ENCODE measurements at places on chromosomes 13 and 19.

GRCh38 chr13:102440259-102440936, 38.5 kb upstream of the FGF14 start:
- DNase-seq = no peak

DNA sequence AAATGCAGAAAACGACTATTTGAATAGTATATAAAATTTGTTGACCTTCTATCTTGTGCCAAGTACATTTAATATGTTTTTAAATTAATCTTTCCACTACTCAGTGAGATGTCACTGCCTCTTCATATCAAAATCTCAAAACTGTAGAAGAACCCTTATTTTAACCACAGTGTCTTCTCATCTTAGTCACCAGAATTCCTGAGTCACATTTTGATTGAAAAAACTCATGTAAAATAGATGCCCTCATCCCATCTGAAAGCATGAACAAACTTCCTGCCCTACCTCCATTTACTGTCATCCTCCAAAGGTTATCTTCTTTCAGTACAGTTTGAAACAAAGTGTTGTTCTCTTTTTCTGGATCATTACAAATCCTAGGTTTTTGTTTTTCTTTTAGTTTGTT, 1215.4 kb downstream of the PCDH9 start:
- peak; percentile 10 for DNase-seq

GRCh38 chr13:106377931-106378662, 157.4 kb downstream of the EFNB2 start:
- no peak for DNase-seq

DNA sequence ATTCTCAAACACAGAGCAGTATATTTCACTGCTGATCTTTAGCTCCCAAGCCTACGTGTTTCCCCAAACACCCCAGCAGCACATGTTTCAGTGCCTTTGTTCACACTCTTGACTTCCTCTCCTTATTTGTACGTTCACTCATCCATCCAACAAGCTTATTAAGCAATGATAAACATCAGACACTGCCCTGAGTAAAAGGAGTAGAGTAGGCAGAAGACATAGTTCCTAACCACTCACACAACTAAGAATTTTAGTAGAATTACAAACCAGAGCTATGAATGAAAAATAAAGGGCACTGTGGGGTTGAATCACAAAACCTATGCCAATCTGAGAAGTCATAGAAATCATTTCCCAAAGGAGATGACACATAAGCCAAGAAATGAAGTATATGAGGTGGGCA, 213.5 kb downstream of the DIAPH3 start:
- DNase-seq = no peak

- no peak for DNase-seq
Observed at GRCh38 chr19:3722443-3723109, 14.4 kb downstream of the TJP3 start.

DNA sequence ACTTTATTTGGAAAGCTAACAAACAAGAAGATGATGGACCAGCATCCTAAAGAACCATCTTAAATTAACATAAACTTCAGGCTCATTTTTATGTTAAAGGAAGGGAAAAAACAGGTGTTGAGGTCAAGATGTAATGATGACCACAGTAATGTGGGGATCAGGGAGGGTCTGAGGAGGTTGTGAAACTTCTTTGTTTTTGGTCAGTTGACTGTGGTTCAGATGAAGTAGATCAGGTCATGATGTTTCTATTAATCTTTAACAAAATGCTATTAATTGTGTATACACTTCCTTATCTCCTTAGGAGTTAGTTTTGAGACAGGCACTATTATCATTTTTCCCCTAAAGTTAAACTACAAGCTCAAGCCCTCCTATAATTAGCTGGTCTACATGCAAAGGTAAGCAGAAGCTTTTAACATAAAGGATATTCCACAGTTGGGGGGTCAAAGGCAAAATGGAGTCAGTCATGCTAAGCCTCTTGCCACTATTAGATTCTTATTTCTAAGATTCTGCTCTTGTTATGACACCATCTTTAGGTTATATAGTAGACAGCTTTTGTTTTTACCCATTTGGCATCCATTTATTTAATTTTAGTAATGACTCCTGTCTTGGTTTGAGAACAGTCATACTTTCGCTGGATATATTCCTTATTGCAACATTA, 800.1 kb upstream of the PCDH9 start:
- DNase-seq = no peak
